ENCODE measurements at places on chromosomes 3 and 15.

DNA sequence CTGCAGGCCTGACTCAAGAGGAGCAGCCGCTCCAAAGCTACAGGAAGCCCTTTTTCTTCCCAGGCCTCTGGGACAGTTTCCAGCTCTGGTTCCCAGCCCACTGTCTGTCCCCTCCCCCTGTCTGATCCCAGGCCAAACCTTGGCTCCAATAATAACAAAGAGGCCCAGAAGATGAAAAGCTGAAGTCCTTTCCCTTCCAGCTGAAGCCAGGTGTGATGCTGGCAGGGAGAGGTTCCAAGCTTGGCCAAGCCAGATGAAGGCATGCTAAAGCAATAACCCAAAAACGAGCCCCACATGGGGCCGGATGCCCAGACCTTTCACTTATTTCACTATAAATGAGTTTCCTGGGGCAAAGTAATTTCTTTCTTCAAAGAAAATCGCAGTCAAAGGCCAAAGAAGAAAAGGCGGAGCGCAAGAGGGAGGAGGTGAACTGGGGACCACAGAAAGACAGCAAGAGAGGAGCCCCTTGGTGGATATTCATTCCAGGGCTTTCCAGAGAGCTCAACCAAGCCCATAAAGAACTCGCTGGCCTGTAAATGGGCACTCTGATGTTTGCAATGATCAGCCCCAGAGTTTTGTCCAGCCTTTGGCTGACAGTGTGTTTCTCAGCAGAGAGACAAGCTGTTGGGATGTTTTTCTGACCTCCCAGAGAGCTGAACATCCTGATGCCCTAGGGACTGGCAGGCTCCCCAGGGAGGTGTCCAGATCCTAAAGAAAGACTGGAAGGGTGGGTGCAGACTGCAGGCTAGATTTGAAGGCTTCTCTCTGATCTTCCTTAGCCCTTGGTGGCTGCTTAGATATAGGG lies 157.6 kb downstream of the UACA start:
- no peak for DNase-seq

GRCh38 chr15:69593488-69593887 lies 140.9 kb downstream of the RPLP1 start:
- no peak for DNase-seq

DNA sequence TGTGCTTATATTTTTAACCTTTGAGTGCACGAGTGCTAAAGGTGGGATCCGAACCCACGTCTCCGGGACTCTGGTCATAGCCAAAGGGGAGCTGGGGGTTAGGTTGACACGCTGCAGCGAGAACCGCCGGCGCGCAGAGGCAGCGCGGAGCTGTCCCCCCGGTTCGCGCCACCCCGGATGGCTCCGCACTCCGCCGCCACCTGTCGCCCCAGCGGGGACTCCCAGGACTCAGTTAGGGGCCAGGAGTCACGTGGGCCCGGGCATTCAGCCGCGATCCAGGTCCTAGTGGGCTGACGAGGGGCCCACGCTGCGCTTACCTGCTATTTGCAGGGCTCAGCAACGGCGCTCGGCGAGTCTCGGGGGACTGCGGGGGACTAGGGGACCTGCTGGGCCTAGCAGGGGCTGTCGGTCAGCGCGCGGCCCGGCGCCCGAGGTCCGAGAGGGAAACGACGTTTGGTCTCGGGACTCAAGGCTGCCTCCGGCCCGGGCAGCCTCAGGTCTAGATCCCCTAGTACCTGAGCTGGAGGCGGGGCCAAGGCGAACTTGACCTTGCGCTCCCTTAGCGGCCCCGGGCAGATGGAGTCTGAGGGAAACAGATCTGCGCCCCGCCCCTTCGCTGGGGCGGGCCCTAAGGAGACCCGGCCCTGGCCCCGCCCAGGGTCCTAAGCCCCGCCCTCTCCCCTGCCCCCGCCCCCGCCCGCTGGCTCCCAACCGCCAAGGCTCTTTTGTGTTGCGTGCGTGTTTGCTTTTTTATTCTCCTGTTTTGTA lies at the start of gene NMNAT3:
Gene NMNAT3 (minus strand): TSS at position 585 of the 768 bp plus-strand sequence. CDS start 50,248 bp downstream, outside the sequence.
- peak; percentile 57 for DNase-seq

- no peak for DNase-seq
These were observed 3.0 kb upstream of the ANO10 start for GRCh38 chr3:43624619-43625305.

GRCh38 chr3:25508901-25509300 lies 80.8 kb downstream of the RARB start:
- no peak for DNase-seq

DNA sequence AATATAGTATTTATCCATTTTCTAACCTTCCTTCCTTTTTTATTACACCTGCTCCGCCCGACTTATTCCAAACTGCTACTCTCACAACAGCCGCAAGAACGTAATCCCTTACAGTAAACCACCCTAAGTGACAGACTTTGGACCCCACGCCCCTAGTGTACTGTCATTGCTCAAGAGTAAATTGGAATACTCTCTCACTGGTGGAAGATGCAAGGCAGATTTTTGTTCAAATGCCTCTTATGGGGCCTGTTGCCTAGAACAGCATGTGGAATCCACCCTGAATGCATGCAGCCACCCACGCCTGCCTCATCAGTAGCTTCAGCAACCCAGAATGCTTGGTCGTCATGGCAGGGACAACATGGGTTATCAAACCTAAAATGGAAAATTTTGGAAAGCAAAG lies 226.2 kb upstream of the ST8SIA2 start:
- no peak for DNase-seq

- no peak for DNase-seq
These were observed 38.5 kb downstream of the DNAJB8 start for GRCh38 chr3:128427872-128428822.

DNA sequence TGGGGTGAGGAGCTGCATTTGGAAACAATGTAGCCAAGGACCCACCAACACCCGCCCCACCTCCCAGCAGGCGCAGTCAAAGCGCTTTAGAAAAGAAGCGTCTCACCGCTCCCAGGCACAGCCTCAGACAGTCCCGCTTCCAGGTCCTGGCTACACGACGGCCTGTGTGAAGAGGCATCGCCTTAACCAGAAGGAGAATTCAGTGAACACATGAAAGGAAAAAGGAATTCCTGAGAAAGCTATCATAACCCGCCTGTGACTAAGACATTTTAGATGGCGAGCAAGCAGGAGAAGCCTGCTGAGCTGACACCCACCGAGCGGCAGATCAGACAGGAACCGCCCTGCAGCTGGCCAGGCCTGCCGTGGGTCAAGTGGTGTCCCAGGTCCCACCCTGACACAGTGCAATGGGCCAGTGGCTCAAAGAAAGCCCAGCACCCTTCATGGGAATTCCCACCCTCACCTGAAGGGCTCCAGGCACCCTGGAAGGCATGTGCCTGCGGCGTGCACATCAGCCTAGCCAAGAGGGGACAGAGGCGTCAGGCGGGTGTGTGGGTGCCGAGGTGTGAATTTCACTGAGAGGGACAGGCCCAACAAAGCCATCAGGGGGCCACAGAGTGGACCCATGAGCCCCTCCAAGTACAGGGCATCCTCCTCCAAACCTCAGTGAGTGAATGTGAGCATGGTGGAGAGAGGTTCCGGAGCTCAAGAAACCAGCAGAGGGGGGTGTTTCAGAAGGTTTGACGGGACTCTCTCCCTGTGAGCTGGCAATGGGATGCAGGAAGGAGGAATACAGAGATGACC lies 144.8 kb downstream of the NSMCE3 start:
- no peak for DNase-seq

GRCh38 chr15:28903555-28903954 lies 17.8 kb downstream of the APBA2 start:
- DNase-seq: no peak

GRCh38 chr3:56975567-56975966 lies 84.9 kb upstream of the SPATA12 start:
- no peak for DNase-seq

- DNase-seq: no peak
These were observed 354.0 kb downstream of the LRTM1 start for GRCh38 chr3:54573858-54574257.

- DNase-seq: no peak
These were observed 96.2 kb upstream of the NR2F2 start for GRCh38 chr15:96234109-96234892.

GRCh38 chr3:976006-976405 lies 116.8 kb upstream of the CNTN6 start:
- no peak for DNase-seq

DNA sequence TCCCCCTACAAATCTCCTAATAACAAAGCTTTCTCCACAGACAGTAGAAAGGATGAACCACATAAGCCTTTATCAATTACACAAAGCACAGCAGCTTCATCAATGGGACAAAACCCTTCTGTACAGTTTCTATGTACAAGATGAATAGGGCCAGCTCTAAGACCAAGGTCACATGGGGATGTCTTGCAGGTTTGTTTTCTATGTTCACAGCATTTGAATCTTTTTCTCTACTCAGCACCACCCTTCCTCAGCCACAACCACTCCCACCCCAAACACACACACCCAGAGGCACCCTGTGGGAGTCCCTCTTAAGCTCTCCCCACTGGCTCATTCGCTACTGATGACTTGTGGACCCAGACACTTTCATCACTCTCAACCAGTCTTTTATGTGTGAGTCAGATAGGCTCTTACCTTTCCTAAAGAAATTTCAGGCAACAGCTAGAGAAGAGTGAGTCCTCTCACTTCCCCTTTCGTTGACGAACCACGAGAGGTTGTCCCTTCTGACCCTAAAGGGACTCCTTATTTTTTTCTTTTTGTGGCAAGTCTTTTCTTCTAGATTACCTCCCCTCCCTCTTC lies 57.9 kb downstream of the ARHGAP31 start:
- DNase-seq: no peak

DNA sequence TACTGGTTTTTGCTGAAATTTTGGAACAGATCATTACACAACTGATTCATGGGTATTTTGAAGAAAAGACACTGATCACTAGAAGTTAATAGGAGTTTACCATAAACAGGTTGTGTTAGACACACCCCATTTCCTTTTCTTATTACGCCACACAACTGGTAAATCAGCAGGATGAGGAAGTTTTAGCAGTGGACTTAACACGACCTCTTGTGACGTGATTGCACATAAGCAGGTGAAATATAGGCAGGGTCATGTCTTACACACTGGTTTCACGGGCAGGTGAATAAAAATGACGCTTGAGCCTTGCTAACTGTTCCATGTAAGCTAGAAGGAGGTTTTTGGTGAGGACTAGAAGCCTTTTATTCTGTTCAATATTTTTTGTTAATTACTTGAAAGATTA lies 27.1 kb upstream of the TPRG1 start:
- no peak for DNase-seq
